ENCODE measurements at places on chromosomes 5 and 9. TPM values are rescaled to one million over a fixed set of nuclear protein-coding genes. Genes with fewer than 3 reads are reported as not detected.

CCDC152 gene
- polyA plus RNA-seq, result 15.4 TPM

GOLGA1 gene
- polyA plus RNA-seq, result 16.8 TPM

SLC34A3 gene
- polyA plus RNA-seq, result 6.0 TPM

SLC44A1 gene
- polyA plus RNA-seq, result 54.1 TPM

MATR3 gene
- 702 TPM for polyA plus RNA-seq

CARTPT gene
- not detected for polyA plus RNA-seq

GABRG2 gene
- 0.06 TPM for polyA plus RNA-seq

SLC6A19 gene
- 77.6 TPM for polyA plus RNA-seq

PLPP7 gene
- 2.0 TPM for polyA plus RNA-seq

FBP2 gene
- polyA plus RNA-seq, result 0.21 TPM

SNCB gene
- not detected for polyA plus RNA-seq

GNPDA1 gene
- polyA plus RNA-seq, result 66.7 TPM

NSUN2 gene
- polyA plus RNA-seq, result 50.7 TPM

CLIC3 gene
- 0.38 TPM for polyA plus RNA-seq

PHF24 gene
- polyA plus RNA-seq, result 0.17 TPM

NUTM2F gene
- polyA plus RNA-seq, result not detected

FCN2 gene
- polyA plus RNA-seq, result 0.47 TPM

ERAP2 gene
- 2.1 TPM for polyA plus RNA-seq

IL13 gene
- polyA plus RNA-seq, result not detected

GPR151 gene
- not detected for polyA plus RNA-seq

OR13C8 gene
- polyA plus RNA-seq, result not detected

ZNF782 gene
- polyA plus RNA-seq, result 6.3 TPM

CEL gene
- 3.8 TPM for polyA plus RNA-seq

SPINK4 gene
- not detected for polyA plus RNA-seq

BHMT gene
- 267 TPM for polyA plus RNA-seq

All from right renal cortex interstitium (tissue), 3 donors.